ENCODE measurements at places on chromosomes 4 and X.

GRCh38 chr4:17664755-17665154 is 50.3 kb downstream of the MED28 start:
- no peak for DNase-seq

DNA sequence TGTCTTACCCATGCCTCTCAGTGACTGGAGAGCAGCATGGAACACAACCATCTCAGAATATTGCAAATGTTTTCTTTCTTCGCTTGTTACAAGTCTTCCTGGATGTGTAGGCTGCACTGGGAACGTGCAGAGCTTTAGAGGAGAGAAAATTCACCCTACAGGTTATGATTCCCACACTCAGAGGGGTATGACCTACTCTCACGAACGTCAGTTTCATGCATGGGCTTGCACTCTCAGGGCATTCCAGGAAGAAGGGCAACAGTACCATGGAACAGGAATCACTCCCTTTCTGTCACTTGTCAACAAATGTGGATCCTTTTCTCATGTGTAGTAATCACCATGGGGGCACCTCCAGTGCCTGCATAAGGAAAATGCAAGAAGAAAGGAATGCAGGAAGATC is 75.8 kb downstream of the NBDY start:
- DNase-seq: no peak

DNA sequence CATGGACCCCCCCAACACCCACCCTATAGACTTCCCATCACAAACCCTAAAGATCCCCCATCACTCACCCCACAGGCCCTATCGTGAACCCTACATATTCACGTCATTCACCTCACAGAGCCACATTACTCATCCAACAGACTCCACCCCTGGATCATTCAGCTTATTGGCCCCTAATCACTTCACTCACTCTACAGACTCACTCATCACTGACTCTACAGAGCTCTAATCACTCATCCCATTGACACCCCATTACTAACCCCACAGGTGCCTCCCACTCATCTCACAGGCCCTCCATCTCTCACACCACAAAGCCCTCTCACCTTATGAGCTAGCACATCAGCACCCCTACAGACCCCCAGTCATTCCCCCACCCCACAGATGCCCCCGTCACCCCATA is 6.3 kb upstream of the TBC1D25 start:
- DNase-seq: no peak

DNA sequence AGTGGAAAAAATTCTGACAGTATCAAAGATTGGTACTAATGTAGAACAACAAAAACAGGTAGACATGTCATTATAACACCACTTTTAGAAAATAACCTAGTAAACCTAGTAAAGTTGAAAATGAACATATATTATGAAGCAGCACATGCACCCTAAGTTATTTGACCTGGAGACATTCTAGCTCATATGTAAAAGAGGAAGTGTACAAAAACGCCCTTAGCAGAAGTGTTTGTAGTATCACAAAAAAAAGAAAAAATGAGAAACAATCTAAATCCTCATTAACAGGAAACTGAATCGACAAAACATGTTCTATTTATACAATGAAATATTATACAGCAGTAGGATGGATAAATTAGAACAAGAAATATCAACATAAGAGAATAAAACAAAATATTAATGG is 318.9 kb upstream of the PPP1R2C start:
- DNase-seq: no peak

DNA sequence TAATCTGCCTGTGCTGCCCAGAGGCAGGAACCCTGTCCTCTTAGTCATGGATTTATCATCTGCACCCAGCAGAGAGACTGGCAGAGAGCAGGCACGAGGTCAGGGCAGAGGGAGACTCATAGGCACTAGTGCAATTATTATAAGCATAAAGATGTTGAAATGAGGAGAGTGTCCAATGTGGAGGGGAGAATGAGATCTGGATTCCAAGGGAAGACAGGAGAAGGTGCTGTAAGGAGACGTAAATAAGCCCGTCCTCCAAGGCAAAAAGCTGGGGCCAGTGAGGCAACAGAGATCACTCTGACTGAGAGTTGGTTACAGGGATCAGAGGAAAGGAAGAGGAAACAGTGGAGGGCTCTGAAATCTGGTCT is 406.2 kb downstream of the MAPK10 start:
- no peak for DNase-seq

- DNase-seq: no peak
These were observed 236.5 kb downstream of the CBR4 start for GRCh38 chr4:168773388-168774195.

DNA sequence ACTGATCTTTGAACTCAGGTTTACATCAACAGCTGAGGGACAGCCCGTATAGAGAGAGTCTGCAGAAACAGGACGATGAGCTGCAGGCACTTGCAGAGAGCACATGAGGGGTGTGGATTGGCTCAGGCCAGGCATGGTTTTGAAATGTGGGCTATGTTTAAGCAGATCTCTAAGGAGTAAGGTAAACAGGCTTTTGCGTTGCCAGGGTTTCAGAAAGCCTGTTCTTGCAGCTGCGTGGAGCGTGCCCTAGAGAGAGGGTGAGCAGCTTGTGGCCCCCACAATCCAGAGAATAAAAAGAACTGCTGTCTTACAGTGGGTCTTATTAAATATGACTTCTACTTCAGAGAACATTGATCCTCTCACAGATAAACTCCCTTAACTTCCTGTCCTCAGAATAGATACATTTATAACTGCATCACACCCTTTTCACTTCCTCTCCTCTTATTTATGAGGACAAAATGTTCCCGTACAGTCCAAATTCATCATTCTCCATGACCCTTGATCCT is 64.1 kb downstream of the TMA16 start:
- no peak for DNase-seq

DNA sequence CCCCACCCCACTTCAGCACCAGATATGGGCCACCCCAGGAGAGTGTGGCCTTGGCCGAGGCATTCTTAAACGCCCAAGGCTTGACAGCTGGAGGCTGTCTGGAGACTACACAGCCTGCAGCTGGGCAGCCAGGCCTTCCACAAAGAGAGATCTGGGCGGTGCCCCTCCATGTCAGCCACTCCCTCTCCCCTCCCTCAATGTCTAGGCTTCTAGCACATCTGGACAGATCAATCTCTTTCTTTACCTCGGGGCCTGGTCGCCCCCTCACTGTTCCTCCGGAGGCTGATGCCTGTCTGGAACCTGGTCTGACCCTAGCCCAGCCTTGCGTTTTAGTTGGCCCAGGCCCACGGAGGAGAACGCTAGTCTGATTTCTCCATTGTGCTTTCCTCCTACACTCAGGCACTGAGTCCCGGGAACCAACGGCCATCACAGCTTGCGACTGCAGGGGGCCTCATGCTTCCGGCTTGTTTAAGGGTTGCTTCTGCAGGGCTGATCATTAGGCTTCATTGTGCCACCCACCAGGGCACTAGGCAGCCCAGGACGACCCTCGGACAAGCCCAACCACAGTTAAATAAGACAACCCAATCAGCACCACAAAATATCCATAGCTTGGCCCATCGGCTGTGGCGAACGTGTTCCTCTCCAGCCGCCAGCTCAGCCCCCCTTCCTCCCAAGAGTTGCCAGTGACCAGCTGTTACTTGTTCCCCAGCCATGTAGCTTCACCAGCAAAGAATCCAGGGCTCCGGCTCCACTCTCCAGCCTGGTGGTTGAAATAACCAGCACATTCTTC is 200.6 kb downstream of the BCOR start:
- no peak for DNase-seq

- no peak for DNase-seq
These were observed 49.7 kb upstream of the TMEM164 start for GRCh38 chrX:109952985-109953905.

- DNase-seq: no peak
These were observed 17.7 kb downstream of the RGS12 start for GRCh38 chr4:3310301-3311094.

GRCh38 chr4:186622788-186623464 is 67.6 kb upstream of the MTNR1A start:
- peak; percentile 46 for DNase-seq

DNA sequence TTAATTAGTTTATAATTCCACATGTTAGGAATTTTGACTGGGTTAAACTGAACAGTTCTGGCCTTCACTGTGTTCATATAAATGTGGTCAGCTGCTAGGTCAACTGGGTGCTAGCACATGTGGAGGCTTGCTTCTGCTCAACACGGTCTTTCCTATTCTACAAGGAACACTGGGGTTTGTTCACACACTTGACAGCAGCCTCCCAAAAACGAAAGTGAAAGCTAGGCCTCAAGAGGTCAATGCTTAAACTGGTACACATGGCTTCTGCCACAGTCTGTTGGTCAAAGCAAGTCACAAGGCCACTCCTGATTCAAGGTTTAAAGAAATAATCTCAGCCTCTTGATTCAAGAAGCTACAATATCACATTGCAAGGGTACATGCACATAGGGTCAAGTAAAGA is 126.5 kb downstream of the QDPR start:
- peak; percentile 14 for DNase-seq

- DNase-seq: no peak
These were observed 67.9 kb upstream of the TBL1X start for GRCh38 chrX:9396930-9397329.

DNA sequence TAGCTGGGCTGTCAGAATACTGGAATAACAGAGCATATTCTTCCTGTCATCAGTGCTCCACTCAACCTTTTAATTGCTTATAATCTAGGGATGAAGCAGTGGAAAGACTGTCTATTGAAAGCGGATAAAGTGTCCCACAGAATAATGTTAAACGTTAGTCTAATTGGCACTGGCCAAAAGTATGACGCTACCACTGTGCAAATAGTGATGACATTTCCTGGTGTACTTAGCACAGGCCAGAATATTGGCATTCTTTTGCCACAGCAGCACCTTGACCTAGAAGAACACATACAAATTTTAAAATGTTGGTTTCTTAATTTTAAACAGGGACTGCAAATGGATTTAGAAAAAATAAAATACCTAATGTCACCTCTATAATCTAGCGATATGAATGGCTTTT is 635.2 kb upstream of the SPANXN1 start:
- DNase-seq: no peak

DNA sequence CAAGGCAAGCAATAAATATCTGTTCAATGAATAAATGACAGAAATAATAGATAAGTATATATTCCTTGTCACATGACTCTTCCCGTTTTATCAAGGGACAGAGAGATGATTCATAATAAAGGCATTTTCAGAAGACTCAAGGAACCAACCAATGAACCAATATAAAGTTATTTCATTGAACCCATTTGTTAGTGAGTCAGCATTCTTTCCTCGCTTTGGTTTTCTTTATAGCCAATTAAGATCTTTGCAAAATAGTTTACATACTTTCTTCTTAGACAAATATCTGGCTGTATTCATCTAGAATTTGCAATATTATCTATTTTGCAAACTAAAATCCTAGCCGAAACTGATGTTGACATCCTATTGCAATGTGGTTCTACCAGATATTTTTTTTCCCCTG is 269.4 kb downstream of the IL15 start:
- peak; percentile 36 for DNase-seq

DNA sequence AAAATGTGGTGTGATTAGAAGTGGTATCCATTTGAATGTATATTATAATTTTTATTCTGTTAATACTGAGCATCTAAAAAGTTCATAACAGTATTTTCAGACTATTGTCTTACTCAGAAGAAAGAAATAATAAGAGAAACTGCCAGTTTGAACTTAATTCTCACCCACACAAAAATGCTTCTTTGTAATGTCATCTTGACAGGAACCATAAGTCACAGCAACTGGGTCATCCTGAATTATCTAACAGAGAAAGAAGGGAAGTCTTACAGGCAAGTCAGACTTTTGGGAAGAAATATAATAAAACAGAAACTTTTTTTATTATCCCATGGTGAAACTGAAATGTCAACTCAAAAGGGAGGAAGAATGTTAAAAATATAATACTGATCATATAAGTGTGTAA is 83.1 kb downstream of the NDST4 start:
- DNase-seq: no peak

- no peak for DNase-seq
These were observed 387.9 kb upstream of the TENM3 start for GRCh38 chr4:181855307-181855706.

DNA sequence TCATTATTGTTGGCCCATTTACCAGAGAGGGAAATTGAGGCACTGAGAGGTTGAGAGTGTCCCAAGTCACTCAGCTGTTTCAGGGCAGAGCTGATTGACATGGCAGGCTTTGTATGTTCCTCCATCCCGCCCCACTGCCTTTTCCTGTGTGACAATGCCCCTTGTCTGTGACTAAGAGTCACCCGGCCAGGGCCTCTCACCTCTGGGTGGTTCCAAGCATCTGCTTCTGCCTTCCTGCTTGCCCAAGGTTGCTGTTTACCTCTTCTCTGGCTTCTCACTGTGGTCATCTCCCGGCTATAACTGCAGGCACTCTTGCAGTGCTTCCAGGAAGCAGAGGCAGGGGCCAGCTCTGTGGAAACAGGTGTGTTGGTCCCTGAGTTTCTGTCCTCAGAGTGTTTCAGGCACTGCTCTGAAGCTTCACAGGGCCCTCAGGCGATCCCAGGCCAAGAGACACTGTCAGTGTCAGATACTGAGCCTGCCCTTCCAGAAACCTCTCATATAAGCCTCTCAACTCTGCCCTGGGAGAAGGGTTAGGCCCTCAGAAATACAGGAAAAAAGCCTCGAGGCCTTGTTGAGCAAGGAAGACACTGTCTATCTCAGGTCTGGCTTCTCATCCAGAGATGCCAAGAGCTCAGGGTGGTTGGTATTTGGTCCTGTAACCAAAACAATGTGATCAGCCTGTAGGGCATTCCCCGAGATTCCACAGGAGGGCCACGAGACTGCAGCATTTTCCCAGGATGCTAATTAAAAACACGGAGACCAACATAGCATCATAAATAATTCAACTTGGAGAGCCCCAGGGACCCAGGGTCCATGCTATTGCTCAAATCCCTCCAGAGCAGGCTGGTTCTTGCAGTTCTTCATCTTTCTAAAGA is 42.0 kb upstream of the PROM1 start:
- no peak for DNase-seq

DNA sequence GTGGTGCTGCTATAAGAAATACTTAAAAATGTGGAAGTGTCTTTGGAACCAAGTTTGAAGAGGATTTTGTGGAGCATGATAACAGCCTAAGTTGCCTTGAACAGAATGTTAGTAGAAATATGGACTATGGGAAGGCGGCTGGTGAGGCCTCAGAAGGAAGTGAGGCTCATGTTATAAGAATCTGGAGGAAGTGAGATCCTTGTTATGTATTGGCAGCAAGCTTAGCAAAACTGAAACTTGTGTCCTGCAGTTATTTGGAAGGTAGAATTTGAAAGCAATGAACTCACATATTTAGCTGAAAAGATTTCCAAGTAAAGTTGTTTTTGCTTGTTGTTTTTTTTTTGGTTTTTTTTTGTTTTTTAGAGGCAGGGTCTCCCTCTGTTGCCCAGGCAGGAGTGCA is 13.6 kb upstream of the MED14 start:
- DNase-seq: no peak

DNA sequence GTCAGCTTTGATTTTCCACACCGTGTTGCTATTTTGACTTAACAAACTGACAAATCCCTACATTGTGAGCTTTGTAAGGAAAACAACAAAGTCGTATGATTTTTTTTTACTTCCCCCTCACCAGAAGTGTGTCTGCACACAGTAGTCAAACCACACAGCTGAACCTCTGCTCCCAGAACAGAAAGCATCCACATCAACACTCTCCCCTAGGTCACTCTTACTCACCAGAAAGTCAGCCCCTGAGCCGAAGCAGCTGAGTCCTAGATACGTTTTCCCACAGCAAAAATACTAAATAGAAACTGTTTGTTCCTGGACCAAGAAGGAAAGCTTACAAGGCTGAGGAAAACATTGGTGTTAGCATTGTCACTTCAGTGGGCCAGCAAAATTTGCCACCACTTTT is 305.7 kb downstream of the DHX15 start:
- no peak for DNase-seq
